Kasumi-1 (cell line): ENCODE measurements at places on chromosomes 4 and X.

DNA sequence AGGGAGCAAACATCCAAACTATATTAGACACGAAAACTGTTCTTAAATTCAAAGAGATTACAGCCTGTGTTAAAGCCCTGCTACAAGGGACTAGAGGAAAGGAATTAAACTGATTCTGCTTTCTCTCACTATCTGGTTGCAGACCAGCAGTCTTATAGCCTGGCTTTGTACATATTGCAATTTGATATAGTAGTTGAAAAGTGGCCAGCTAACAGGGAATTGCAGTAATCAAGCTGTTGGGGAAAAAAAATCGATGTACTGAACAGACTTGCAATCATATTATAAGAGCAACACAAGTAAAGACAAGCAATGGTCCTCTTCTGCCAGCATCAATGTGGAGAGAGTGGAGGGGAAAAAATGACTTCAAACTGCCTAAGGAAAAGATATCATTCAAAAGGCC is 364.4 kb upstream of the EPHA5 start:
- no peak for DNase-seq

DNA sequence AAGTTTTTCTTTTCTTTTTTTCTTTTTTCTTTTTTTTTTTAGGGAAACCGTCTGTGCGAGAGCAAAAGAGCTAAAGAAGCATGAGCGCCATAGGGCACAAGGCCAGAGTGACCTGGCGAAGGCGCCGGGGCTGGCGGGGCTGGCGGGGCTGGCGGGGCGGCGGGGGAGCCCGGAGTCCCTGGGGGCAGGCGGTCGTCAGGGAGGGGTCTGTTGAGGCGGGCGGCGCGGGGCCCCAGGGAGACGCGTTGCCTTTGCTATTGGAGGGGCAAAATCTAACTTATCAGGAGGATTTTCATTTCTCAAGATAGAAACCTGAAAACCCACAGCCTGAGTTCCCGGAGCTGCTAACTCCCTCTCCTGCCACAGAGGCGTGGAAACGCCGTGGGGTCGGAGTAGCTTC is 135.6 kb upstream of the SMAD1 start:
- no peak for DNase-seq

DNA sequence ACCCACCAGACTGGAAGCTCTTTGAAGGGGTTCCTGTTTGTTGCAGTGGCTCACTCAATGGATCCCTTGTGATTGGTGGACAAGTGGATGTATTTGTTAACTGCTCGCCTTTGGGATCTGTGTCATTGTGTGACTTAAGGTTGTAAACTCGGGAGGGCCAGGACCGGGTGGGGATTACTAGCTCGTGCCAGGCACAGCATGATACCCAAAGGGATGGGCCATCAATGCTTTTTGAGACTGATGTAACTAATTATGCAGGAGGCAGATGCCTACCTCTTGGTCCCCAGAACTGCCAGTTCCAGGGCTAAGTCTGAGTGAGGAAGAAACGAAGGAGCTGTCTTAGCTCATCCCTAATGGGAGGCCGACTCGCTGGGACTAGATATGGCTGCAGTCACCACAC is 27.7 kb downstream of the UTP14A start:
- DNase-seq, result no peak

- DNase-seq, result no peak
Observed at GRCh38 chrX:57772637-57773036, 92.6 kb upstream of the NLRP2B start.

DNA sequence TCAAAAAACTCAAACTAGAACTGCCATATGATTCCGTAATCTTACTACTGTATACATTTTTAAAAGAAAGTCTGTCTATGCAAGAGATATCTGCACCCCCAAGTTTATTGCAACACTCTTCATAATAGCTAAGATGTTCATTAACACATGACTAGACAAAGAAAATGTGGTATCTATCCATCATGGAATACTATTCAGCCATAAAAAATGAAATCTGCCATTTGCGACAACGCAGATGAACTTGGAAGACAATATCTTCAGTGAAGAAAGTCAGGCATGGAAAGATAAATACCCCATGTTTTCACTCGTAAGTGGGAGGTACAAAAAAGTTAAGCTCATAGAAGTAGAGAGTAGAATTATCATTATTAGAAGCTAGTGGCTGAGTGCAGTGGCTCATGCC is 87.3 kb upstream of the DHRSX start:
- DNase-seq, result no peak

DNA sequence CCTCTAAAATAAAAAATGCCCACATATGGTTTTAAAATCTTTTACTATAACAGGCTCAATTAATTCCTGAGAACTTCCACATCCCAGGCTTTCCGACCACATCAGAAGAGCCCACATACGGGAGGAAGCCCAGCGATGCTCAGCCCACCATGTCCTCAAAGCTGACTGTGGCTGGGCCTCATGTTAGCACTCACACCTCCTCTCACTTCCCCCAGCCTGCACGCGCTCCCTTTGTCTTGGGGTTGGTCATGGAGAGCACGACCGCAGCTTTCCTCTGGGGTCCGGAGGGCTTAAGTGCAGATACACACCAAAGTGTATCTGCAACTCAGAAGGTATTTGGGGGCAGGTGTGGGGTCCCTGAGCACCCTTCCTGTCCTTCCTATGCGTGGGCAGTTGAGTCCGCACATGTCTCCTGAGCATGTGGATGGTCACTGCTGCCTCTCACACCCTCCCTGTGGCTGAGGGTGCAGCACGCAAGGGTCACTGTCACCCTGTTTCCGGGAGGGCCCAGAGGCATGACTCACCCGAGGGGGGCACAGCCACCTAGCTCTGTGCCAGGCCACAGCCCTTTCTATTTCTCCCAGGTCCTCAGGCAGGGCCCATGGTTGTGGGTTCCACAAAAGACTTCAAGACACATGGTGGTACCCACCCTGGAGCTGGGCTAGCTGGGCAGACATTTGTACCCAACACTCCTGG is 21.2 kb downstream of the WDR1 start:
- no peak for DNase-seq

DNA sequence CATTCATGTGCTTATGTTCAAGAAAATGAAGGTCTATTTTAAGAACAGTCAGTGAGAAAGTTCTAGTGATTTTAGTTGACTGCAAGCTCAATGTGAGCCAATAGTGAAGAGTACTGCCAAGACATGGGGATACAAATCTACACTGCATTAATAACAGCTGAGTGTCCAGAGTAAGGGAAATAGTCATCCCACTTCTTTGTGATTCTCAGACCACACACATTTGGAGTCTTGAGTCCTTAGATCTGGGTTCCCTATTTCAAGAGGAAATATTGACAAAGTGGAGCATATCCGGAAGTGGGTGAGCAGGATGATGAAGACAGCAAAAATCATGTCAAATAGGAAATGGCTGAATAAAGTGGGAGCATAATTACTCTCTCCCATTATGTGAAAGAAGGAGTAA is 171.1 kb downstream of the LARP7 start:
- DNase-seq, result peak; percentile 67

DNA sequence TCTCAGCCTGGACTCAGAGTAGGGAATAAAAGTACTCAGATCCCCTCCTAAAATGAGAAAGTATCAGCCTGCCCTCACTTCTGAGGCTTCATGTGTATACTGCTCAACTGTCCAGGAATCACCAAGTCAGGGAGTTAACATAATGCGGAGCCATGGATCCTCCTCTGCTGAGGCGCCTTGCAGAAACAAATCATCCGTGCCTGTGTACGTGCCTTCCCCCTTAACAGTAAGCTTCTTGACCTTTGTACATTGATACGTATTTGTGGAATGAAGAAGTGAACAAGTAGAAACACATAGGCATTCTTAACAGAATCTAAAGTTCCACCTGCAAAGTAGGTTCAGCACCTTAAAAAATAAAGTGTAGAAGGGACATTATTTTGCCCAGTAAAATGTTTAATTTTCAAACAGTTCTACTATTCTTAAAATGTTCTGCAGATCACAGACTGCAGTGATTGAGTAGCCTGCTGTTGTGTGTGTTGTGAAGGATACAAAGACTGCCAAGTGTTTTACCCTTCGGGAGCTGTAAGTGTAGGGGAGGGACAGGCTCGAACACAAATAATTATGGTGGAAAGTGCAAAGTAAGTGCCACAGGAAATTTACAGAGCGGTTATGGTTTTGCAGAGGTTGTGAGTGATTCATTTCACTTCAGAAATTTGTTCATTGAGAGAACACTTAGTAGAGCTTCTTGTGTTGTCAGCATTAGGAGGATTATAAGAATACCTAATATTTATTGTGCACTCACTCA is 61.9 kb downstream of the ARHGAP10 start:
- DNase-seq, result no peak
